ENCODE measurements at places on chromosomes 2 and 18.

- DNase-seq, result no peak
Observed at GRCh38 chr2:19764998-19765397, 136.8 kb downstream of the TTC32 start.

DNA sequence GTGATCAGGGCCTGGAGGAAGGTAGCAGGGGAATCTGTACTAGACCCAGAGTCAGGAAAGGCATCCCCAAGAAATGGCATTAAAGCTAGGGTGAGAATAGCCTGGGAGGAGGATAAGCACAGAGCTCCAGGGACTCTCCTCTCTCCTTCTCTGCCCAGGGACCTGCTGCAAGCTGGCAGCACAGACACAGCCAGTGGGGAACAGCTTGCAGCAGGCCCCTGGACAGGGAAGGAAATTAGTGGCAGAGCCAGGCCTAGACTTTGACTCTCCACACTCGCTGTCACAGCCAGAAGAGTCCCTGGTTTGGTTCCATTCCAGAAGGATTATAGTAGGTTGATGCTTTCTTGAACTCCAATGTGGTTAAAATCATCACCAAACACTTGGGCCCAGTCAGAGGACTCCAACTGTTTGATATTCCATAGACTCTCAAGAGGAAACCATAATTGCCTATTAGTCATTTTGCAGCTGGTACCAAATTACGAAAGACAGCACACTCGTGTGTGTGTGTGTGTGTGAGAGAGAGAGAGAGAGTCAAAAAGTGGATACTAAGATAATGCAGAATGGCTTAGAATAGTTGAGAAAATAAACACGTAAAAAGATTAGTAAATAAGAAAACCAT is 95.5 kb upstream of the ATP8B1 start:
- DNase-seq, result no peak

GRCh38 chr2:182694189-182694588 is 21.9 kb upstream of the DNAJC10 start:
- DNase-seq, result no peak

GRCh38 chr2:233009661-233010060 is 3.4 kb downstream of the NGEF start:
- no peak for DNase-seq

- no peak for DNase-seq
Observed at GRCh38 chr2:207766041-207766551, 3.6 kb downstream of the FZD5 start.

GRCh38 chr2:152920846-152921245 is 202.4 kb downstream of the ARL6IP6 start:
- DNase-seq, result no peak

DNA sequence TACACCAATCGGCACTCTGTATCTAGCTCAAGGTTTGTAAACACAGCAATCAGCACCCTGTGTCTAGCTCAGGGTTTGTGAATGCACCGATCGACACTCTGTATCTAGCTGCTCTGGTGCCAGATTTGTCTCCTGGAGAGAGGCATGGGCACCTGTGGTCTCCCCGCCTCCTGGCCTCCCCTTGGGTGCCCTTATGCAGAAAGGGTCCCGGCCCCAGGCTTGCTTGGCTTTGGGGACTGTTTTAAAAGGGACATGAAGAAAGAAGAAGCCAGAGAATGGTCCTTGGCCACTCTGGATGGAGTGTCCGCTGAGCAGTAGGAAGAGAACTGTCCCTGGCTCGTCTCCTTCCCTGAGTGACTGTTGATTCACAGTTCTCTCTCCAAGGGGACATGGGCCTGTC is 11.5 kb upstream of the ALPP start:
- DNase-seq, result no peak

GRCh38 chr2:118643294-118643693 is 204.2 kb downstream of the EN1 start:
- DNase-seq, result no peak

GRCh38 chr18:45060102-45060501 is 379.4 kb downstream of the SETBP1 start:
- DNase-seq, result no peak

DNA sequence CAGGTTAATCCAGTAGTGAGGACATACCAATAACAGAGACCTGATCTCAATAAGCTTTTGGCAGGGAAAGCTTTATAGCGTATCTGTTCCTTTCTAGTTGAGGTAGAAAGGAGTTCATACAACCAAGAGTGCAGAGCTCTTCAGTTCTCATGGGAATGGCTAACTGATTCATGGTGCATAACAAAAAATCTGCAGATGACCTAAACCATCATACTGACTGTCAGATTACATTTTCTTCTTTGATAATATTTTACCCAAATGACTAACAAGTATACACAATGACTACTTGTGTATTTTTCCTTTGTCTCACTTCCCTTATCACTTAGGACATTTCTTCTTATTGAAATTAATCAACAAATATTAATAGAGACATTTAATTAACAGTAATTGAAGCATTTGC is 140.0 kb upstream of the SERTAD2 start:
- DNase-seq, result no peak

- no peak for DNase-seq
Observed at GRCh38 chr18:38427234-38427633, 861.6 kb upstream of the CELF4 start.

- DNase-seq, result peak; percentile 11
Observed at GRCh38 chr2:148674063-148675020, 29.8 kb downstream of the EPC2 start.
